ENCODE measurements at places on chromosomes 4 and X.

- no peak for DNase-seq
These were observed 223.7 kb upstream of the FAT4 start for GRCh38 chr4:125091101-125091500.

- DNase-seq: no peak
These were observed 57.7 kb downstream of the NEIL3 start for GRCh38 chr4:177367336-177367735.

DNA sequence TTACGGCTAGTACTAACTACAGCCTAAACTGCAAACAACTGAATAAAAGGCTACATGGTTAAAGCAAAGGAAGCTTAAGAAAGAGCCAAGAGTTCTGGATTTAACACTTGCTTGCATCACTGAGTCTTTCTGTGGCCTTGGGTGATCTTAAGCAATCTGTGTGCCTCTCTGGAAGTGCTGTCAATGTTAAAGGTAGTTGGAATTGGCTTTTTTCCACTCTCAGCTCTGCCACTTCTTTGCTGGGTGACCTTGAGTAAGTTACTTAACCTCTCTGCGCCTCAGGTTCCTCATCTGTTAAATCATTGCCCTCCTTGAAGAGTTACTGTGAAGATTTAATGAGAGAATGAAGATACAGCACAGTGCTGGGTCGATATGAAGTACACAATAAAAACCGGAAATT is 15.7 kb downstream of the SLC2A9 start:
- no peak for DNase-seq

DNA sequence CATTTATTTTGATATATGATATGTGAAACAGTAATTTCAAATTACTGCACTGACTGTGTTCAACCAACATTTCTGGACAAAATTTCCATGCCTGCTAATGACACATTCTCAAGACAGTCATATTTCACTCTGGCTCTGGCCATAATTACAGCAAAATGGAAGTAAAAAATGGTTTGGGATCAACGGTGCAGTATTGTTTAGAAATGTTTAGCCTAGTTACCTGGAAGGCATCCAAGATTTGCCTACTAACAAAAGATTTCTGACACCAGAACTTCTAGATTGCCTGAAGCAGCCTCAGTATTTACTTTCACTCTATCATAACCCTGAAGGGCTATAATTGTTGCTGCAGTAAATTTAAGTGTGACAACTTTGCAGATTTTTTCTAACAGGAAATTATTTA is 416.3 kb downstream of the PCDH10 start:
- DNase-seq: peak; percentile 95

GRCh38 chr4:87560802-87561201 is 31.6 kb upstream of the SPARCL1 start:
- DNase-seq: no peak

DNA sequence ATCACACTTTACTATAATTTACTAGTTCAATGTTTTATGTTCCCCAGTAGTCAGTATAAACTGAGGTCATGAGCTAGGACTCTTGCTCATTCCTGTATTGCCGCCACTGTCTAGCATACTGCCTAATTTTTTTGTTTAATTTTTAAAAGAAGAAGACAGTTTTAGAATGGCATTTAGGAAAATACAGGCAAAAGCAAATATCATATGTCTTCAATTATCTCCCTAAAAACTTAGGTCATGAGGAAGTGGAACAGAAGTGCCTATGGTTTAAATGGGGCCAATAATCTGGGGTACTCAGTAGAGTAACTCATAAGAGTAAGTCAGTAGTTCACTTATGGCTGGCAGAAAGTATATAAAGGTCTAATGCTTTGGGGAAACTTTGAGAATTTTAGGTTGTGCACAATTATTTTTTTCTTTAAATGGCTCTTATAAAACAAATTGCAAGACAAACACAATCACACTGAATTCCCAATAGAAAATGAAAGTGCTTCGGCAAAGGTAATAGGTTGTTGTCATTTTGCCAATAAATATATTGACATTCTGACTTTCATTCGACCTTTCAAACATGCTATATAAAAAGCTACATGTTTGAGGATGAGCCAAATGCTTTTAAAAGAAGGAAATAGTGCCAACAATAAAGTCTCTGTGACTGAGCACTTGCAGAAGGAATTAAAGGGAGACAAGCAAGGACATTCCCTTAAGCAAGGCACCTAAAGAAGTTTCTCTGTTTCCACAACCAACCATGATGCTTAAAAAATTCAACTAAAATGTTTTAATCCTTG is 390.1 kb downstream of the PDGFC start:
- DNase-seq: no peak

GRCh38 chrX:20523626-20524312 is 257.1 kb upstream of the RPS6KA3 start:
- no peak for DNase-seq

GRCh38 chrX:20947411-20947912 is 426.8 kb upstream of the CNKSR2 start:
- DNase-seq: no peak

DNA sequence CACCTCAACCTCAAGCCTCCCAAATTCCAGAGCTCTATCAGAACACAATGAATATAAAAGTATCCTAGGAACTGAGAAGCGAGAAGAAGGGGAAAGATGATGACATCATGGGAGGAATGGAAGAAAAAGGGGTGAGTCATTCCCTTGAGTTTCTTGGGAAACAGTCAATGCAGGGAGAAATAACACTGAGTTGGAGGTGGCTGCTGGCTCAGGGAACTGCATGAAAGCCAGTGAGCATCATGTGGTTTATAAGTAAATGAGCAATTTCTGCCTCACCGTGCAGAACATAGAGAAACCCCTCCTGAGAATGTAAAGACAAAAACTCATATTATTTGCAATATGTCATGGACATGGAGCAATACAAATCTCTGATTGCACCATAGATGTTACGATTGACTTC is 73.3 kb downstream of the SHOX start:
- DNase-seq: no peak

DNA sequence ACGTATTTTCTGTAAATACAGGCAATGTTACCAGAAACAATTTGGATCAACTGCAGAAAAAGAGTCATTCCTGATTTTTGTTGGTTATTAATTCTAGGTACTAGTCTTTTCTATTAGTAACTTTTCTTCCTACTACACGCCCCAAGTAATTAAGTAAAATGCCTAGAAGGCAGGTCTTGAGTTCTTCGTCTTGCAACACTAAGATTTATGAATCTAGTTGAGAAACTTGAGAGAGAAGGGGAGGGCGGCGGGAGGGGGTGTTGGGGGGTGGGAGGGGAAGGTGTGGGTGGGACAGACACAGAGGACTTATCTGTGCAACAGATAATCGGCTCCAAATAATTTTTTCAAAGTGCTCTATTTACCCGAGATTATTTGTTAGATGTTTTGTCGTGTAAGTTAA is 3.0 kb downstream of the RAP2C start:
- no peak for DNase-seq

GRCh38 chr4:173503330-173504180 is 26.5 kb downstream of the HAND2 start:
- no peak for DNase-seq

DNA sequence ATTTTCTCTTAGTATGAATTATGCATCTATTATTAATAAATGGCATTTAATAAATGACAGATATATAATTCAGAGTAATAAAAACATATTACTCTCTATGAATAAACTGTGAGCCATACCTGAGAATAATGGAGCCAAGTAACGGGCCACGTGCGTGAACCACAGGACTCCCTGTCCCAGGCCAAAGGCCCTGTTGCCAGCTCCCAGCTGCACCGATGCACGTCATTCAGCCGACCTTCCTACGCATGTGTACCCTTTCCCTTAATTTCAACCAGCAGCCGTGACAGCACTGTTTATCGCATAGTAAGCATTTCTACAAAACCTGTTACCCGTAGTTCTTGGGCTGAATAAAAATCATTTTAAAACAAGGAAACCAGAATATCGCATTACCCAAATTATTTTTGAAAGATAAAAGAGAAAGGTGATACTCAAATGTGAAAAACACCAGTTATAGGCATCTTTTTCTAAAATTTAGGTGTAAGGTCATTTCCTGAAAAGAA is 827.2 kb upstream of the FRG1 start:
- no peak for DNase-seq
